ENCODE measurements at places on chromosomes 2 and 18. TPM values are rescaled to one million over a fixed set of nuclear protein-coding genes. Genes with fewer than 3 reads are reported as not detected.

DNA sequence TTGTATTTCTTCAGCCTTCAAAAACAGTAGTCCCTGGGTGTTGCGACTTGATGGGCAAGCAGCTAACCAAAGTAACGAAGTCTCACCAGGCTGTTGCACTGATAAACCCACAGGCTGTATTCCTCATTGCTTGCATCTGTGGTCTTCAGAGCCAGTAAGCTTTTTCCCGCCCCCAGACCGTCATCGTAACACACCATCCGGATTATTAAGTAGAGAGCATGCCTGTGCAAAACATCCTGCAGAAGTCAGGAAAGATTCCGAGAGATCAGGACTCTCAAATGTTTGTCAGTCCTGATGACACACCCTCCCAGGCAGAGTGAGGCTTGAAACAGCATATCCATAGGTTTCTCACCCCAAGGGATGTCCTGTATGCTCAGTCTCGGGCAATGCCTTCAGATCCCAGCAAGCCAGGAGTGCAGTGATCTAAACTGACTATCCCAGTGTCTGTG, 15.9 kb downstream of the ITGB1BP1 start:
- no peak for DNase-seq

DNA sequence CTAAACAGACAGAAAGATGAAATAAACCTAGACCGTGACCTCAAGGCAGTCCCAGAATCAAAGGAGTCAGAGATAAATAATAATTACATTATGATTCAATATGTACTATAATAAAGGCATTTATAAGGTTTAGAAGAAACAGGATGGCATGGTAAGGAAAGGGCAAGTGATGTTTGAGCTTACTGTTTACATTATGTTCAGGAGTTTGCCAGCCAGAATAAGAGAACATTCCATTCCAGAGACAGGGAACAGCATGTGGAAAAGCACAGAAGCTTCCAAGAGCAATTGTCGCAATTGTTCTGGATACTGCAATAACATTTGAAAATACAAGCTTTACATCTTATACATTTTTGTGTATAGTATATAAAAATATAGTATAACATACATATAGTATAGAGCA, 50.0 kb upstream of the FRZB start:
- no peak for DNase-seq

- no peak for DNase-seq
Observed at GRCh38 chr2:99451280-99451679, 38.5 kb downstream of the REV1 start.

GRCh38 chr2:11552260-11552638, 18.4 kb downstream of the GREB1 start:
- DNase-seq = no peak

The FAHD2A gene
- total RNA-seq = 43.1 TPM

- no peak for DNase-seq
Observed at GRCh38 chr2:229220254-229220653, 50.8 kb downstream of the PID1 start.

- no peak for DNase-seq
Observed at GRCh38 chr2:3034856-3035255, 342.8 kb downstream of the EIPR1 start.

DNA sequence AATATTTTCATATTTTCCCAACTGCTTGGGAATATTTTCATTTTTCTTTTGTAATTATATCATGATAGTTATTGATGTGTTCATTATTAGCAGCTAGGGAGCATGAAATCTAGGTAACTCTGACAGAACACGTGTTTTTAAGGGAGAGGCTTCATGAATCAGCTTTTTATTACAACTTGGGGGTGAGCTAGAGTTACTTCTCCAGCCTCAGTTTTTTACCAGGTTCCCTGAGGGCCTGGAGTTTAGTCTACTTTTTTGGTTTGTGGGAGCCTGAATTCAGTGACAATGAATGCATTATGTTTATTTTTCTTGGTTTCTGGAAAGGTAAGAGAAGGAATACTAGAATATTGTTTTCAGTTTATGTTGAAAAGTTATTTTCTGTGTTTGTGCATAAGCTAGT, 18.0 kb downstream of the NAB1 start:
- DNase-seq = no peak

DNA sequence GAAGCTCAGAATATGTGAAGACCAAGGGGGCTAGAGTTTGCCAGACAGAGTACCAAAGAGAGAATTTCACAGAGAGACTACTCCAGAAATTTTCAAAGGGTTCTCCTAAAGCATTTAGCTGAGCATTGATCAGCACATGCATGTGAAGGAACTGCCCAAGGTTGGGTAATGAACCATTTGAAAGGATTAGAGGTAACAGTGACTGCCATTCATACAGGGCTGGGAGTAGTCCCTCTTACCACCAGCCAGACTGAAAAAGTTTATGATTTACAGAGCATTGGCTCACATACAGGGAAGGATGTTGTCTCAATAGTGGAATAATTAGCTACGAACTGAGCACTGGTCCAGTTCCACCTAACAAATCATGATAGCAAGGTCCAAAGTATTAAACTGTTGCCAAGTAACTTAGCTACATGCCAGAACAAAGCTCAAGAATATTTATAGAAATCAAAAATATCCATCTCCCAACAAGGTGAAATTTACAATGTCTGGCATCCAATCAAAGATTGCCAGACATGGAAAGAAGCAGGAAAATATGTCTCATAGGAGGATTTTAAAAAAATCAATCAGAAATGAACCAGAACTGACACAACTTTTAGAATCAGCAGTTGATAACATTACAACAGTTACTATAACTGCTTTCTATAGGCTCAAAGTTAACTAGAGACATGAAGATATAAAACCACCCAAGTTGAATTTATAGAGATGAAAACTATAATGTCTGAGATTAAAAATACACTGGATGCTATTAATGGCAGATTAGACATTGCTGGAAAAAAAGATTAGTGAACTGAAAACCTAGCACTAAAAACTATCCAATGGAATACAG, 25.7 kb upstream of the RNF103 start:
- no peak for DNase-seq

GRCh38 chr2:24304098-24304497, 56.2 kb downstream of the ITSN2 start:
- peak; percentile 66 for DNase-seq

The DYTN gene
- not detected for total RNA-seq

DNA sequence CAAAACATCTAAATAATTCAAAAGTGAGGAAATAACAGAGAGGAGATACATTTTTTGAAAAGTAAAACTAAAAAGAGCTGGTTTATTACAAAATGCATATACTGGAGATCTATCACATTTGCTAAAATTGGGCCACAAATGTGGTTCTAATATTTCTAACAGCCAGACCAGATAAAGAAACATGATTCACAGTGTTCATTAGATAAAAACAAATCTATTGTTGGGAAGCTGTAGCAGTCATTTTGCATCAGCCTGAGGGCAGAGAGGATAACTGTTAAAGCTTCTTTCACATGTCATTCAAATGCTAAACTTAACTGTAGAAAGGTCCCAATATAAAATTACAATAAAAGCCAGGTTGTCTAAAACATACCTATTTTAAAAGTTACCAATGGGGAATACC, 148.3 kb downstream of the GULP1 start:
- no peak for DNase-seq

GRCh38 chr2:206561962-206562361, 80.3 kb upstream of the FAM237A start:
- no peak for DNase-seq

GRCh38 chr18:55265984-55266383, 306.7 kb upstream of the CCDC68 start:
- no peak for DNase-seq

DNA sequence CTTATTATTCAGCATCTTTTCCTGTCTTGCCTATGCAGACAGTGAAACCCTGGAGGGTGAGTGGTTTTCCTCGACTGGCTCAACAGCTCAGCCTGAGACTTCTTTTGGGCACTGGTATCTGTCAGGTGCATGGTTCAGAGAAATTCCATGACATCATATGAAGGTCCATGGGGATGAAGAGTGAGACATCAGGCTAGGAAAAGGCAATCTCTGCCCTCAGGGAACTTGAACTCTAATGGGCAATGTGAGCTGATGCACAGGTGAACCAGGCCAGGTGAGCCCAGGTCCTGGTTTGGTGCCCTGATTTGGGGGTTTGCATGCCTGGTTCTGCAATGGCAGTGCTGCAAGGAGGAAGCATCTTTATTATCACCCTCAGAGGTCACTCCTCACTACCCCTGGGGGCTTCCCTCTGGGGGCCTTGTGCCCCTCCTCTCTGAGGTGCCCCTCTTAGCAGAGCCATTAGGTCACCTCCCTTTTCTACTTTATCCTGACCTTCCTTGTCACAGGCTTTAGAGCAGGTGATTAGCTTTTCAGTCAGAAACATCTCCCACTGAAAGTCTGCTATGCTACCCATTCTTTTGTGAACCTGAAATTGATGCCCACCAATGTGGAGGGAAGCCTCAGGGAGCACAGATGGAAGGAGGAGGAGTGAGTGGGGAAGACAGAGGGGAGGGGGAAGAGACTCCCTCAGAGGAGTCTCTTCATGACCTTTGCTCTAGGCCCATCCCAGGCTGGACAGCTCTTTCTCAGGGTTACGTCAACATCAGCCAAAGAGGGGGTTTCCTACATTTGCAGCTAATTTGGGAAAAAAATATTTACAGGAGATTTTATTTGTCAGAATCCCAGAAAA, 47.3 kb downstream of the MERTK start:
- DNase-seq = no peak

The SLC8A1 gene
- total RNA-seq = 3.1 TPM

The RRM2 gene
- 40.0 TPM for total RNA-seq

The SPP2 gene
- total RNA-seq = not detected

DNA sequence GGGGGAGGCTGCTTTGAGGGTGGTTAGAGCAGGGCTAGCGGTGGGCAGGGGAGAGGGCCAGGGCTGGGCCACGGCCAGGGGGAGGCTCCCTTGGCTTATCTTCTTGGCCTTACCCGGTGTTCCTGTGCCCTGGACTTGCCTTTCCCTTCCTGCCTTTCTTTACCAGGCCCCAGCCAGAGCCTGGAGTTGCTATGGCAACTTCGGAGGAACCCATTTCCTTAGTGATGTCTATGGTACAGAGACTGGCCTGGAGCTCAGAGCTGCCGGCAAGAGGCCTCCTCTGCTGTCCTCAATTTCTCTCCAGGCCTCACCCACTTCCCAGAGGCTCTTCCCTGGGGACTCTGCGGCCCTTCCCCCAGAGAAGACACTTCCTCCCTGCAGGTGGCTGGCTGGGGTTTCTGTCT, 11.5 kb downstream of the SPEG start:
- DNase-seq = peak; percentile 50

DNA sequence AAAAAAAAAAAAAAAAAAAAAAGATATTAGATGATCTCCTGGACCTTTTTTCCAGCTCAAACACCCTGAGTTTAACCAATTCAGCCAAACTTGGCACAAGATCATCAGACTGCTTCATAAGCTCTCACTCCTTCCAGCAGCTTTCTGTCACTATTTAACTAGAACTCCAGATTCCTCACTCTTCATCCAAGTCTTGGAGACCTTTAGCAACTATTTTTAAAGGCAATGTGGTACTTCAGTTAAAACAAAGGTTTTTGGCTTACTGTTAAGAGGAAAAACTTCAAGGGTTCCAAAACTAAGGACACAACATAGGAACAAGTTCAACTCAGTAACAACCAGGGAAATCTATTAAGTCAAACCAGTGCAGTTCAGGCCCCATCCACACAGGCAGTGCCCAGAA, 23.2 kb downstream of the LAMA1 start:
- no peak for DNase-seq

GRCh38 chr2:156399224-156399949, 36.8 kb upstream of the GPD2 start:
- DNase-seq = peak; percentile 12

- DNase-seq = no peak
Observed at GRCh38 chr2:120294008-120294340, 41.3 kb downstream of the RALB start.

- DNase-seq = no peak
Observed at GRCh38 chr2:101720732-101721131, 23.2 kb downstream of the MAP4K4 start.

The TEX44 gene
- not detected for total RNA-seq
